ENCODE measurements at places on chromosomes 2 and 18. TPM values are rescaled to one million over a fixed set of nuclear protein-coding genes. Genes with fewer than 3 reads are reported as not detected.

DNA sequence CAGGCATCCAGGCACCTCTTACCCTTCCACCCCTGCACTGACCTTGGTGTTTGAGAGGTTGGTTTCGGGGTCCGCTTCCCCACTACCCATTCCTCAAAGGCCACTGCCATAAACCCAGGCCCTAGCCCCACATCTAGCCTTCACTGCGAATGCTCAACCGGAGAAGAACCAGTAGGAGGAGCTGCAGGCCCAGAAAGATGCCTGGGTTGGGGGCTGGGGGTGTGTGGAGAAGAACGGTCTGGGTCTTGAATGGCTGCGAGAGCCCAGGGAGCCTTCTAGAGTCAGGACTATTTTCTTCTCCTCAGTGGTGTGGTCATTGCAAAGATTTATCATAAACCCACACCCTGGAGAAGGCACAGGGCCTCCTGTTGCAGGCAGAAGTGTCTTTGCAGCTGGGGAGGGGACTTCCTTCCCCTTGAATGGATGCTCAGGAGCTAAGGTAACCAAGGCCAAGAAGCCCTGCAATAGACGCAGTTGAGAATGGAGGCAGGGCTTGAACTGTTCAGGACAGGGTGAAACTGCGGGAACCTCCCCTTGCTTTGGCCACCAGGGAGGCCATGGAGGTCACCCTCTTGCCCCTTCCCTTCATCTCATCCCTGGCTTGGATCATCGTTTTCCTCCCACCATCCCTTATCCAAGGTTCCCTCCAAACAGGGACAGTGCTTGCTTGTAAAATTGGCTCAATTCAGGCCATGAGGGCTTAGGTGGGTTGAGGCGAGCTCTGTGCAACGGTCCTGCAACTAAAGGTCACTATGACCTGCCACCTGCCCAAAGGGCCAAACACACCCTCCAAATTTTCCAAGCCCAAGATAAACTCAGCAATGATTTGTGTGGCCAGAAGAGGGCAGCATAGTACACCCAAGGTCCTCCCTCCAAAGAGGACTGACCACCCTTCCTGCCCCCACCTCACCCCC is 20.9 kb downstream of the THNSL2 start:
- DNase-seq: no peak

GRCh38 chr18:44713435-44713834 is 32.7 kb downstream of the SETBP1 start:
- DNase-seq: no peak

GRCh38 chr2:225636558-225636957 is 237.0 kb downstream of the NYAP2 start:
- DNase-seq: no peak

DNA sequence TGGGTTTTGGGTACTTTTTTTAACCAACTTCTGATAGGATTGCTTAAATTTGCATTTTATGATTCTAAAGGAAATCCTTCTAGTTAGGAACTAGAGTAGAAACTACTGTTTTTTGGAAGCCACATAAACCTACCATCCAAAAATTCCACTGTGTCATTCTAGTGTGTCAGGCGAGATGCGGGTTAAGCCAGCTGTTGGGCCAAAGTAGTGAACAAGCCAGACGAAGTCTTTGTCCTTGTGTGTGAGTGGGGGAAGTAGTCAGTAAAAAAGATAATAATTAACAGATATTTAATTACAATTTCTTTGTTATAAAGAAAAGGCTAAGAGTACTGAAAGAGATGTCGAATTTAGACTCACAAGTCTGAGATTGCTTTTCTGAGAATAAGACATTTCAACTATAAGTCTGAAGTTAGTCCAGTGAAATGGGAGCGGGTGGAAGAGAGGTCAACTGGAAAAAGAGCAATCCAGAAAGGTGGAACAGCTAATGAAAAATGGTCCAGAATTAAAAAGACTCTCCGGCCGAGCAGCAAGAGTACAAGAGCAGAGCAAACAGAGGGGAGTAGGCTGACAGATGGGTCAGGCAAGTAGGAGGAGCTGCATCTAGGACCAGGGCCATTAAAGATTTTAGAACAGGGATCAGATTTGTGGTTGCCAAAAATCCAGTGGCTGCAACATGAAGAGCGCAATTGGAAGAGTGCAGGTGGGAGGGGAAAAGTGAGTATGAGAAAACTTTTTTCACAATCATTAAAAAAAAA is 1.5 kb downstream of the EPB41L5 start:
- DNase-seq: no peak

DNA sequence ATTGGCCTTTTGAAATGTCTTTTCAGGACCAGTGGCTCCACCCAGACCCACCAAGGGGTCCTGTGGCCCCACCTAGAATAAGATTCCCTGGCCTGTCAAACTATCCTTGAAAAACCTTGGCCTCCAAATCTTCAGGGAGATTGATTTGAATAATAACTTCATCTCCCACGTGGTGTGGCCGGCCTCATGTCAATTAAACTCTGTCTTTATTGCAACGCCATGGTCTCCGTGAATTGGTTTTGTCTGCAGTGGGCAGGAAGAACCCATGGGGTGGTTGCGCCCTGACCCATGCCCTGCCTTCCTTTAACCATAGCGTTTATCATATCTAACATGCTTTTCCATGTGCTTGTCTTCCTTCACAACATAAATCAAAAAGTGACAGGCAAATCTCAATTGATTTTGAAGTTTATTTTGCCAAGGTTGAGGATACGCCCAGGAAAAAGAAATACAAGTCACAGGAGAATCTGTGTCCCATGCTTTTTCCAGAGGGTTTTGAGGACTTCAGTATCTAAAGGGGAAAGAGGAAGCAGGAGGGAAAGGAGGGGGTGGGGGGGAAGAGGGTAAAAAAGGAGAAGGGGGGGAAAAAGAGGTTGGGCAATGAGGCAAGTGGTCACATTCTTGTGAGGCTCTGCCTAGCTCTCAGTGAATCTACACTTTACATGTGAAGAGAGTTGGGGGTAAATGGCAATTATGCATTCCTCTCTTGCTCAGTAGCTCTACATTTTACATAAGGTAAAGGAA is 66.5 kb upstream of the CABLES1 start:
- DNase-seq: no peak

- no peak for DNase-seq
Observed at GRCh38 chr18:48422947-48423378, 13.8 kb upstream of the ZBTB7C start.

DNA sequence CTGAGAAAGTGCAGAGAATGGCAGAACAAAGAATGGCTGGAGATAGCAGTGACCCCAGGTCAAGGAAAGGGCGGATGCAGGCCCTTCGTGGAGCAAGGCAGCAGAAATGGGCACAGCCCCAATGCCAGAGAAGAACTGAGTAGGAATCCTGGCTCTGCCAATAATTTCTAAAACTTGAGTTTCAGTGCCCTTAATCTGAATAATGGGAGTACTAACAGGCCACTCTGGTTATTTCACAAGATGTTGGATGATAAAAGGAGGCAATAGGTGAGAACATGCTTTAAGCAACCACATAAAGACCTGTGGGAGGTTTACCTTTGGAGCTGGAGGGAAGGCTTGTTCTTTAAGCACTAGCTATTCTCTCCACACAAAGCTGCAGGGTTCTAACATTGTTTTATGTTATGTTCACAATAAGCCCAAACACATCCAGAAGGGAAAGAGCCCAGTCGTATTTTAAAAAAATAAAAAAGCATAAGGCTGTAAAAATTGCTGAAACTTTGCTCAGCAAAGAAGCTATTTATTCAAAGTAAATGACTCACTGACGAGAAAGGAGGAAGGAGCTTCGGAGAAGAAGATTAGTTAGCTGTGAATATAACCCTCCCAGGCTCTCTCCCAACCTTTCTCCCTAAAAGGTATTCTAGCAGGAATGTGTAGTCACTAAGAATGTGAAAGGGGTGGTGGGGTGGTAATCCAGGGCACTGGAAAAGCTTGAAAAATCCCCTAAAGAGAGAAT is 470.2 kb downstream of the TXNL1 start:
- DNase-seq: no peak

DNA sequence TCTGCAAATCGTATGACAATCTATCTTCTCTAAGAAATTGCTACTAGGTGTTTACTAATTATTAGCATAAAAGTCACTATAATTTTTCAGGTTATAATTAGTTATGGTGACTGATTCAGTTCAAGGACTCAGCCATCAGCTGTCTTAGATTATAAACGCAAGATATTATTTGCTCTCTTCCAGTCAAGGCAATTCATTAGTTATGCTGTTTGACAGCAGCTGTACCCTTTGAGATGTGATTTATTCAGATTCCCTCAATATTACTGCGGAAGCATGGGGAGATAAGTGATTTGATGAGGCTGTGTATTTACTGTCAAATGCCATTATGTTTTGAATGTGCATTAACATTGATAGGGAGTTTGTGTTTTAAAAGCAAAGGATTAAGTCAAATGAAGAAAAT is 558.9 kb upstream of the FSIP2 start:
- no peak for DNase-seq

GRCh38 chr2:102425441-102426132 is 2.6 kb downstream of the IL18RAP start:
- no peak for DNase-seq

GRCh38 chr18:43662657-43663056 is 385.4 kb upstream of the SYT4 start:
- DNase-seq: no peak

GRCh38 chr2:154658854-154659253 is 39.6 kb upstream of the KCNJ3 start:
- DNase-seq: no peak

DNA sequence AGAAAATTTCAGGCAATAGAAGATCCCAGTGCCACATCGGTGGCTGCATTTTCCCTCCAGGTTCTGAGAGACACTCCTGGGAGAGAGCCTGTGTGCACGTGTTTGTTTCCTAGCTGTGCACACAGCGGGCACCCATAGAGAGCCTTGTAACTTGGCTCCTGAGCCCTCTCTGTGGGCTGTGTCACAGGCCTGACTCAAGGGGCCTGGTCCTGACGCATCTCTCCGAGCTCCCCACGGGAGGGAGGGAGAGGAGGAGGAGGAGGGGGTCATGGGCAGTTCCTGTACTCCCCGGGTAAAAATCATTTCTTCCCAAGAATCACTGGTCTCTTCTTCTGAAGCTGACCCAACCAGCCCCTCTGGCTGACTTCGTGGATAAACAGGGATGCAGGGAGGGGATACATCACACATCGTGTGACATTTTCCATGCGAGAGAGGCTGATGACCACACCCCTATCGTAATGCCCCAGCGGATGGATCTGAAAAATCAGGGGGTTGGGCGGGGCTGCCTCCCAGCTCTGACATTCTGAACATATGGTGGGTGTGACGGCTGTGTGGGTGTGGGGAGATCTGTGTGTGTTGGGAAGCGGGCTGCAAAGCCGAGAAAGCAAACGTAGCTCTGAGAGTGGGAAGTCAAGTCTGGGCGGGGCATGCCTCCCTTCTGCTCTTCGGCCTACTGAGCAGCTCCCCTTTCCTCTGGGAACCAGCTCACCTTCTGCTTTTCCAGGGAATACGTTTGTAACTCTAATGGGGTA is 308.3 kb upstream of the HS6ST1 start:
- DNase-seq: no peak

DNA sequence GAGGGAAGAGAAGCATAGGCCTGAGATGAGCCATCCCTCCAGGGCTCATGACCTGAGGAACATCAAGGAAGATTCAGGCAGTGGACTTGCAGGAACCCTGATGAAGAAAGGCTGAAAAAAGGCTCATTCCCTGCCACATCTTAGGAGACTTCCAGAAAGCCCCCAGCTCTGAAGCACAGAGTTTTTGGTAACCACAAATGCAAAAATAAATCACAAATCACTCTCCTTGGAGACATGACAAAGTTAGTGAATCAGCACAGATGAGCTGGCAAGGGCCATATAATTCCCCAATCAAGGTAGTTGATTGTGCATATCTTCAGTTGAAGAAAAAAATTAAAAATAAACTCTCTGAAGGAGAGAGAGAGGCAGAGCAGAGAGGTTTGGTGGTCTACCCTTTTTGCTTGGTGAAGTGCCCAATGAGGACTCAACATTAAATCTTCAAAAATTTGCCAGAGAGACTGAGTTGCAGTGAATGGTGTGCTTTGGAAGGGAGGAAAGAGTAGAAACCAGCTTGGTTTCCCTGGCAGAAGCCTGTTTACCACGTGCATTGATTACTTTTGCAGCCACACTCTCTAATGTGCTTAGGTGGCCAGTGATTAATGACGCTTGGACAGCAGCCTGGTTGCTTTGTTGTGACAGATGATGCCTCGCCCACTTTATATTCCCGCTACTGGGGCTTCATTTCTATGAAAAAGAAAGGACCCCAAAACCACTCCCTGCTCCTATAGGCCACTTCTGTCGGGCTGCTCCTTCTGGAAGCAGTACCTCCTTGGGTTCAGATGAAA is 257.4 kb upstream of the SLC14A2 start:
- no peak for DNase-seq

- DNase-seq: no peak
Observed at GRCh38 chr18:36315736-36316135, 18.2 kb downstream of the FHOD3 start.

DNA sequence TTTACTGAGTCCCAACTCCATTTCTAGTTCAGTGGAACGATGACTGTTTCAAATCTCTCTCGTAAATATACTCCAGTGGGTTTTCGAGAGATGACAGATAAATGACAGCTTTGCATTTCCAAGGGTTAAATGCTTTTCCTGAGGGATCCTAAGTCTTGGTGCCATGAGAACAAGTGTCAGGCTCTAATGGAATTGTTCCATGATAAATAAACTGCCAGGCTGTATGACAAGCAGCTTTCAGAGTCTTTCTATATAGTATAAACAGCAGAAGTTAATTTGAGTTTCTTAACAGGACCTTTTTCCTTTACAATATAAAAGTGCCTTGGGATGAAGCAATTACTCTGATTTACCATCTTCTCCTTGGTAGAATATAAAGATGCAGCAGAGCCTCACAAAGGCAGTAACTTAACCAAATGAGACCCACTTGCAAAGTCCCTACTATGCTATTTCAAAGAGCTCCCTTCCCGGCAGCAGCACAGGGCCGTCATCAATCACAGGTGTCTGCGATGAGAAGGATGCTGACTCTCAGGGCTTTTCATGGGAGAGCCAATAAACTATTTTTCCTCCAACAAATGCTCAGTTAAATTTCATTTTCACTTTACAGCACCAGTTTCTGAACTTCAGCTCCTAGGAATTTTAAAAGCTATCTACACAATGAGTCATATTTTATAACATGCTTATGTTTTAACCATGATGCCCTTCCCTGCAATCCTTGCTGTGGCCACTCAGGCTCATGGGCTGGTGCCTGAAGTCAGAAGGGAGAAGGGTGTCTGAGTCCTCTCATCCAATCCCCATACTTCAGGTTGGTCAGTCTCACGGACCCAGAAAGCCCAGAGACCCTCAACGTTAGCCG is 123.8 kb downstream of the AFF3 start:
- DNase-seq: no peak

DNA sequence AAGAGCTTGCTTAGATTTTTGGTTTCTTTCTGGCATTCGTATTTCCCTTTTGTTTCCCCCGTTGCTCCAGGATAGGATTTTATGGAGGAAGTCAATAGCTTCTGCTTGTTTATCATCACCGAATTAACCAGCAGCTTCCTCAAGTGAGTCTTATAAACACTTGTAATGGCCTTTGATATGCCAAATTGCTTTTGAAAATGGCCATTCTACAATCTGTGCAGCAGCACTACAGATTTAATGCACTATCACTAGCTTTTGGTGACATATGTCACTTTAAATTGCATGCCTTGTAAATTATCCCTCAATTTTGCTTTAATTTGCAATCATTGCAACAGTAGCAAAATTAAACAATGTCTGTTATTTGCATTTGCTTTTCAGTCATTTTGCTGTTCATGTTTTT is 774.7 kb downstream of the METTL4 start:
- DNase-seq: no peak

GRCh38 chr2:235725841-235726240 is 232.0 kb downstream of the AGAP1 start:
- no peak for DNase-seq

ZNF804A gene
- total RNA-seq: 0.05 TPM

IL1RL1 gene
- 1.7 TPM for total RNA-seq

NHEJ1 gene
- total RNA-seq: 9.7 TPM

AFF3 gene
- total RNA-seq: 6.8 TPM

SATB2 gene
- 1.1 TPM for total RNA-seq

RGPD4 gene
- 0.05 TPM for total RNA-seq

UCN gene
- 0.84 TPM for total RNA-seq

CYBRD1 gene
- 69.8 TPM for total RNA-seq

DSG1 gene
- 0.68 TPM for total RNA-seq
